Stimulated activated CD4-positive, alpha-beta T cell treated with anti-CD3 and anti-CD28 coated beads, Interleukin-1b, Interleukin-23, amount 100 ng/mL, for 4 hours (primary cell): ENCODE measurements at places on chromosomes 16 and 17.

GRCh38 chr17:50830994-50831393 is 4.4 kb upstream of the WFIKKN2 start:
- no peak for DNase-seq

DNA sequence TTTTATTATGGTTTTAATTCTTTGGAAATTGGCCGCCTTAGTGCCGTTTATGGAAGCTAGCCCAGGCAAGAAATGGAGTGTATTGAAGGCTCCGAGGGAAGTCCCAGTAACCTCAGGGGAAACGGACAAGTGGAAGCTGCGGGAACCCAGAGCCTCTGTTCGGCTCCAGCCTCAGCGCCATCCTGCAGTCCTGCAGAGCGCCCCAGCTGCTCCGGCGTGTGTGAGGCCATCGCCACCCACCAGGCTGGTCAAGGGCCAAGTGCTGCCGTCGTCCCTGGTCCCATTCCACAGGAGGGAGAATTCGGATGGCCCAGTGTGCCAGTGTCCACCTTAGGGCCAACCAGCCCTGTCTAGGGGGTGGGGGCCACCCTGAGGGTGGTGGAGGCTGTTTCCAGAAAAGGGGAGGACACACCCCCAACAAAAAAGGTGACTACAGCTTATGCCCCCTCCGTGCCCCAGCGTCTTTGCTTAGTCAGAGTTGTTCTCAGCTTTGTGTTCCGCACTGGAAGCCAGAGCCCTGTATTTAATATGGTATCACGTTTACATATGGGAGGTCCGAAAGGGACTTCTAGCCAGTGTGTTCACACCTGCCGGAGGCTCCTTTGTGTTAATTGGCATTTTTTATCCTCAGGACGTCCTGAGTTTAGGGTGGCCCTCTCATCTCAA is 13.0 kb downstream of the MGRN1 start:
- DNase-seq: no peak

DNA sequence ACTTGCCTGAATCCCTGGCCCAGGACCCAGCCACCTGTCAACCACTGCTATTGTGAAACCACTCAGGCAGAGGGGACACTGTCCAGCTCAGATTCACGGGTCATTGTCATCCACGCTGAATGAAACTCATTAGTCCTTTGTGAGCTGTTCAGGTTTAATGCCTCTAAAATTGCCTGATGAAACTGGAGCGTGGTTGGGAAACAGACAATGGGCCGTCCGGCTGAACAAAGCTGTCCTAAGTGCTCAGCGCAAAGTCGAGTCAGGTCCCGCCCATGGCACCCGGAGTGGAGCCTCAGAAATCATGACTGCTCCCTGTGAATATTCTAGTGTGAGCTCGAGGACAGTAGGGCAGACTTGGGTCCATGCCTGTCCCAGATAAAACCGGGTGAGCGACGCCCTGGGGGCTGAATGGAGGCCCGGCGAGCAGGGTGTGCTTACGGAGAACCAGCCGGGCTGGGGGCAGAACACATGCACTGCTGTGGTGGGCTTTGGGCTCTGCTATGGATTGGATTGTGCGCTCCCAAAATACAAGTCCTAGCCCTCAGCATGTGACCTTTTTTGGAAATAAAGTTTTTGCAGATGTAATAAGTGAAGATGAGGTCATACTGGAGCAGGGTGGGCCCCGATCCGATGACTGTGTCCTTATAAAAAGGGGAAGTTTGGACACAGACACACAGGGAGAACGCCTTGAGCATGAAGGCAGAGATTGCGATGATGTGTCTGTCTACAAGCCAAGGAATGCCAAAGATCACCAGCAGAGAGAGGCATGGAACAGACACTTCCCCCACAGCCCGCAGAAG is 12.9 kb upstream of the CMIP start:
- DNase-seq: no peak

GRCh38 chr17:49358641-49359247 is 3.3 kb downstream of the ZNF652 start:
- DNase-seq: no peak

DNA sequence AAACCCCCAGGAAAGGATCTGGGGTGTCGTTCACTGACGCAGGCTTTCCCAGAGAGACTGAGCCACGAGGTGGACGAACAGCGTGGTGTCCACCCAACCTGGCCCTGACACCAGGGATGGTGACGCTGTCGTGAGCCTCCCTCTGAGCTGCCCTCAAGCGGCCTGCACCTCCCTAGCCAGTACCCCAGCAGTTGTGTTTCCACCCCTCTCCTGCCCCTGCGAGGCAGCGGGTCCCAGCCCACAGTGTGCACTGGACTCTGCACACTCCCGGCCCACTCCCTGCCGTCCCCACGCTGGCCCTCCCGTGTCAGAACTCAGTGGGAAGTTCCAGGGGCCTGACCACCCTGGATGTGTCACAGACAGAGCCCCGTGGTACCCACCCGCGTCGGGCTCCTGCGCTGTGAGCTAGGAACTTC is 39.8 kb downstream of the CBFA2T3 start:
- DNase-seq: no peak

DNA sequence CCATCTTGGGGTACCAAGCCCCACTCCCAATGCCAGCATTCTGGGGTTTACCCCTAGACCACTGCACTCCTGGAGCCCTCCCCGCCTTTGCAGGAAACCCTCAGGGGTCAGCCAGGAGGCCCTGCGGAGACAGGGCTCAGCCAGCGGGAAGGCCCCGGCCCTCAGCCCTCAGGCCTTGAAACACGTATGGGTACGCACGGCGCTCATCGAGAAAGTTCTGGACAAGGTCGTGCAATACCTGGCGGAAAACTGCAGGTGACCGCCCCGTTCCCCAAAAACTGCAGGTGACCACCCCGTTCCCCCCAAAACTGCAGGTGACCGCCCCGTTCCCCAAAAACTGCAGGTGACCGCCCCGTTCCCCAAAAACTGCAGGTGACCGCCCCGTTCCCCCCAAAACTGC is 24.7 kb downstream of the SGSM2 start:
- no peak for DNase-seq

- no peak for DNase-seq
These were observed 38.4 kb downstream of the ABAT start for GRCh38 chr16:8712589-8713361.

DNA sequence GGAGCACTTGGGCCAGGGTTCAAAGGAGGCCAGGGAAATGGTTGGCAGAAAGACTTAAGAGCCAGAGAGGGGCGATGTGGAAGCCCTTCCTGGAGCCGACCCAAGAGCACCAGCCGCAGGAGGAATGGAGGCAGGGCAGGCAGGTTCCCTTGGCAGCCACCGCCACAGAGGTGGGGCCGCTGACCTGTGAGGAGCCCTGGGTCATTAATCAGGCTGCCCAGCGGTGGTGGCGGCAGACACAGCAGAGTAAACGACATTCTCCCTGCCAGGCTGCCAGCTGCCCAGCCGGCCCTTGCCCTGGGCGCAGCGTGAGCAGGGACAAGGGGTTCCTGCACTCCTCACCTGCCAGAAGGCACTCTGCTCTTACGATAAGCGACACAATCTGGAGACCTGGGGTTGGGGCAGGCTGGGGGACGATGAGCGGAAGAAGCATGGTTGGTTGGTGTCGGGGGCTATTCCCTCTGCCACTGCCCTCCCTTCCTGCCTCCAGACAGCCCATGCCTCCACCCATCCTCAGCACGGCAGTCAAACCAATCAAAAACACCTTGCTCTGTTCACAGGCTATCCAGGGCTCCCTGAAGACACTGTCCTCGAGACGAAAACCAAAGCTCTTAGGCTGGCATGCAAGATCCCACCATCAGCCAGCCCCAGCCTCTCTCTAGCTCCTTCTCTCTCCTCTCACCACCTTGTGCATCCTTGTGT is 40.9 kb downstream of the PLXDC1 start:
- no peak for DNase-seq

DNA sequence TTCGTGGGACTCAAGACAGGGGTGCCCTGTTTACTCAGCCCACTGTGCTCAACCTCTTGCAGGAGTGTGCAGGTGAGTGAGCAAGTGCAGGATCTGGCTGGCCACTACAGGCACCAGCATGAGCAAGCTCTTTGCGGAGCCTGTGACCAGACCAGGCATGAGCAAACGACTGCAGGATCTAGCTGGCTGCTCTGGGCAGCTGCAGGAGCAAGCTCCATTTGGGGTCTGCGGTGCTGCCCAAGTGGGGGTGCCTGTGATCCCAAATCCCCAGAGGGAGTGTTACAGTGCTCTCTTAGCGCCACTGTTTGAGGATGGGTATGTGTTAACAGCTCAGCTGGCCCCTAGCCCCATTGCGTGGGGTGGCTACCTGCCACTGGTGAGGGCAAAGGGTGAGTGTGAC is 2.4 kb downstream of the USP6 start:
- no peak for DNase-seq

DNA sequence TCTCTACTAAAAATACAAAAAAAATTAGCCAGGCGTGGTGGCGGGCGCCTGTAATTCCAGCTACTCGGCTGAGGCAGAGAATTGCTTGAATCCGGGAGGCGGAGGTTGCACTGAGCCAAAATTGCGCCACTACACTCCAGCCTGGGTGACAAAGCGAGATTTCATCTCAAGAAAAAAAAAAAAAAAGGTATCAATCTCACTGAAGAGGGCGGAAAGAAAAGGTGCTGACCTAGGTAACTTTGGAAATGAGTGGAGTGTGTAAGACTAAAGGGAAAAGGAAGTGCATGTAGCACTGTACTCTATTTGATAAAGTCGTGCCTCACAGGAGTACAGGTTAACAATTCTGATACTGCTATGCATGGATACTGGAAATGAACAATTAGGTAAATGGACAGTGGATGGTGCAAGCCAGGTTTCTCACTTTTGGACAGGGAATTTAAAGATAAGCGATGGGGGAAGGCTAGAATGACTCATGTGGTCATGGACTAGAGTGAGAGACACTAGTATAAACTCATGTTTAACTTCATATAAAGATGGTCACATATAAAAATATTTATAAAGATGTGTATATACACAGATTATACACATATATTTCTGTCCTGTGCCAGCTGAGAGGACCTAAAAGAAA is 142.9 kb downstream of the CDK5R1 start:
- no peak for DNase-seq

GRCh38 chr17:77203436-77203835 is 62.7 kb downstream of the SEC14L1 start:
- DNase-seq: no peak

DNA sequence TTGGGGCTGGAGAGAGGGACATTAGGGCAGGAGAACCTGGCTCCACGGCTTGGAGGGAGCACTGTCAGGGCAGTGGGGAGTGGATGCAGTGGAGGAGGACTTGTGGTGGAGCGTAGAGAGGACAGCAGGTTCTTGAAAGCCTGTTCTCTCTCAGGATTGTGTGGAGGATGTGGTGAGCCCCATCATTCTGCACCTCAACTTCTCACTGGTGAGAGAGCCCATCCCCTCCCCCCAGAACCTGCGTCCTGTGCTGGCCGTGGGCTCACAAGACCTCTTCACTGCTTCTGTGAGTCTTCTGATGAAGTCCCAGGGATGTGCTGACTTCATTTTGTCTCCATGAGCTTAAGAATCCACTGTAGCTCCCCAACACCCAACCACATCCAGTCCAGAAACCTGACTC is 13.5 kb downstream of the COX6A2 start:
- DNase-seq: no peak

DNA sequence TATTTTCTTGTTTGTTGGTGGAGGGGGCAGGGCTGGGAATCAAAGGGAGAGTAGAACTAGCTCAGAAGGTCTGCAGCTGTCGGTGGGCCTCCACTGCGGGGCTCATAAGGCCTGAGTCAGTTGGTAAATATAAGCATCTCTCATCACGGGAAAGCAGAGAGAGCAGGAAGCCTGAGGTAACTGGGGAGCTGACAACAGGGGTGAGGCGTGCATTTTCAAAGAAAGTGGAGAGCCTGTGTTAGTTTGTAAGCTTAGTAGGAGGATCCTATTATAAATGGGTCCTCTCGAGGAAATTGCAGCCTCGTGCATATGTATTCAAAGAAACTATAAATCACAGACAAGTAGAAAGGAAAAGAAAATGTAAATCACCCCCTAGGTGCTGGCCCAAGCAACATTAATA is 221.0 kb upstream of the CDH13 start:
- no peak for DNase-seq

DNA sequence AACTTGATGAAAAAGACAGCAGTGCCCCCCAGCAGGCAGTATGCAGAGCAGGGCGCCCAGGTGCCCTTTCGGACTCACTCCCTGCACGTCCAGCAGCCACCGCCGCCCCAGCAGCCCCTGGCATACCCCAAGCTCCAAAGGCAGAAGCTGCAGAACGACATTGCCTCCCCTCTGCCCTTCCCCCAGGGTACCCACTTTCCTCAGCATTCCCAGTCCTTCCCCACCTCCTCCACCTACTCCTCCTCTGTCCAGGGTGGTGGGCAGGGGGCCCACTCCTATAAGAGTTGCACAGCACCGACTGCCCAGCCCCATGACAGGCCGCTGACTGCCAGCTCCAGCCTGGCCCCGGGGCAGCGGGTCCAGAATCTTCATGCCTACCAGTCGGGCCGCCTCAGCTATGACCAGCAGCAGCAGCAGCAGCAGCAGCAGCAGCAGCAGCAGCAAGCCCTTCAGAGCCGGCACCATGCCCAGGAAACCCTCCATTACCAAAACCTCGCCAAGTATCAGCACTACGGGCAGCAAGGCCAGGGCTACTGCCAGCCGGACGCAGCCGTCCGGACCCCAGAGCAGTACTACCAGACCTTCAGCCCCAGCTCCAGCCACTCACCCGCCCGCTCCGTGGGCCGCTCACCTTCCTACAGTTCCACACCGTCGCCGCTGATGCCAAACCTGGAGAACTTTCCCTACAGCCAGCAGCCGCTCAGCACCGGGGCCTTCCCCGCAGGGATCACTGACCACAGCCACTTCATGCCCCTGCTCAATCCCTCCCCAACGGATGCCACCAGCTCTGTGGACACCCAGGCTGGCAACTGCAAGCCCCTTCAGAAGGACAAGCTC is 43.2 kb downstream of the SREBF1 start:
- no peak for DNase-seq

DNA sequence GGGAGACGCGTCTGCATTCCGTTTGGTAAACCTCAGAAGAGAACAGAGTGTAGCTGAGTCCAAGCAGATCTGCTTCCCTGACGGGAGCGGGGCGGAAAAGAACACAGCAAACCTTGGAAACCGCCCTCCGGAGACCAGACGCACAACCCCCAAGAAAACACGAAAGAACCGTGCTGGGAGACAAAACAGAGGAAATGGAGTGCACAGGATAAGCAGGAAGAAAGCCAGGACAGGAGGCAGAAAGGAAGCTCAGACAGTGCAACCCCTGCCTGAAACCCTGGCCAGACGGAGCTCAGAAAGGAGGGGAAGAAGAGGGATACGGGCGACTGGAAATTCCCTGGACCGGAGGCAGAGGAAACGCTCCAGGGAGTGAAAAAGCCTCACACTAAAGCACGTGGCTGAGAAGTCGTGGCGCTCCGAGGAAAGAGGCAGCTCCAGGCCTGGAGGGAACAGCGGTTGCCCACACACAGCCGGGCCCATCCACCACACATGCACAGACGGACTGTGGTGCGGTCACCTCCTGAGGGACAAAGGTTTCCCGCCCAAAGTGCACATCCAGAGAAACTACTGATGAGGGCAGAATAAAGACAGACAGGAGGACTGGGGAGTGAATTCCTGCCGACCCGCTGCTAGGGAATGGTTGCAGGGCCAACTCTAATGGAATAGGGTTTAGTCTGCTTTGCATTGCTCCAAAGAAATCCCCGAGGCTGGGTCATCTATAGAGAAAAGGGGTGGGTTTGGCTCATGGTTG is 10.2 kb downstream of the DPEP1 start:
- no peak for DNase-seq

- DNase-seq: no peak
These were observed 10.1 kb downstream of the TEKT5 start for GRCh38 chr16:10684511-10685151.
